Right atrium auricular region (tissue), 2 donors: ENCODE measurements at places on chromosomes 16 and 17. TPM values are rescaled to one million over a fixed set of nuclear protein-coding genes. Genes with fewer than 3 reads are reported as not detected.

DNA sequence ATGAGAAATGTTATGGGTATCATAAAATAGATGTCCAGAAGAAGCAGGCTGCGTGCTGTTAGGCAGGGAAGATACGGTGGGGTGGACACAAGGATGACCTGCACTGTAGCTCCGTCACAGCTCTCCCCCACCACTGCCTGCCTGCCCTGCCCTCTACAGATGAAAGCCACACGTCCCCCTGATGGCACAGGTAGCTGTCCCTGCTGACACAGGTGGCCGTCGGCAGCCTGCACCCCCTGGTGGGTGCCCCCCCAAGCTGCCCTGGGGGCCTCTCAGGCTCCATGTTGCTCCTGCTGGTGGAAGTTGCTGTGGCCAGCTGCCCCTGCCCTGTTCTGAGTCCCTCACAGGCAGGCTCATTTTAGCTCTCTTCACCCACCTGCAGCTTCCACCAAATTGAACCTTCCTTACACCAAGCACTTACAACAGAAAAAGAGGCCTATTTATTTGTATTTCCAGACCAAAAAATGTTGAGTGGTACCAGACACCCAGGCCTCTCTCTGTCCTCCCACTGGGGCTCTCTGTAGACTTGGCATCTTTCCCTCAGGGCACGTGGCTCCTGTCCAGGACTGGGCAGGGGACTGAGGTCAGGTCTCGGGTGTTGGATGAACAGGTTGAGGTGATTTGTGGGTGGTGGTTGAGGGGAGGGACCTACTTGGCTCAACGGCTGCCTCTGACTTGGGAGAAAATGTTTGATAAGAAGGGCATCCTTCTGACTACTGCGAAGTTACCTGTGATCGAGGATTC is 50.1 kb upstream of the CACNG5 start:
- no peak overlapping the region for H3K27ac ChIP-seq
- H3K4me1 ChIP-seq = no peaks in the 10 kb centered on the region
- no peaks in the 10 kb centered on the region for H3K27me3 ChIP-seq
- no peak for DNase-seq
- H3K4me3 ChIP-seq = no peak overlapping the region

- no peak for DNase-seq
- H3K36me3 ChIP-seq = no peaks in the 10 kb centered on the region
- H3K27me3 ChIP-seq = no peaks in the 10 kb centered on the region
- no peaks in the 10 kb centered on the region for H3K4me1 ChIP-seq
Observed at GRCh38 chr17:4427505-4427904, 6.2 kb upstream of the SPNS3 start.

DNA sequence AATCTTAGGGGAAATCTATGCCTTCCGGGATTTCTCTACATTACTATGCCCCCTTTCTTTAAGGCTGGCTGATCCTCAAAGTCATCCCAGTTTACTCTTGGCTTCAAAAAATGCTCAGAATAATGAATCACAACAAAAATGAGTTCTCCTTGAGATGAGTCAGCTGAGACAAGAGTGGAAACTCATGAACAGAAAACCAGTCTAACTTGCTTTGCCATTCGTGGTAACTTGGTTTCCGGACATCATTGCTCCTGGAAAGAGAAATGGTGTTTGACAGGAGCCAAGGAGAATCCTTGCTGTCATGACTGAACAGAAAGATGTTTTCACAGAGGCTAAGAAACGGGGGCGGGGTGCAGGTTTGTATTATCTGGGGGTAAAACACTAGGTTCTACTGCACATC is 435.6 kb upstream of the DYNLRB2 start:
- H3K36me3 ChIP-seq = no peaks in the 10 kb centered on the region
- no peaks in the 10 kb centered on the region for H3K27me3 ChIP-seq
- no peaks in the 10 kb centered on the region for H3K4me1 ChIP-seq
- DNase-seq = no peak
- H3K27ac ChIP-seq = no peak overlapping the region

- no peak overlapping the region for H3K27ac ChIP-seq
- H3K27me3 ChIP-seq = no peaks in the 10 kb centered on the region
- peak; percentile 18 for DNase-seq
Observed at GRCh38 chr17:5745111-5745813, 161.0 kb upstream of the NLRP1 start.

DNA sequence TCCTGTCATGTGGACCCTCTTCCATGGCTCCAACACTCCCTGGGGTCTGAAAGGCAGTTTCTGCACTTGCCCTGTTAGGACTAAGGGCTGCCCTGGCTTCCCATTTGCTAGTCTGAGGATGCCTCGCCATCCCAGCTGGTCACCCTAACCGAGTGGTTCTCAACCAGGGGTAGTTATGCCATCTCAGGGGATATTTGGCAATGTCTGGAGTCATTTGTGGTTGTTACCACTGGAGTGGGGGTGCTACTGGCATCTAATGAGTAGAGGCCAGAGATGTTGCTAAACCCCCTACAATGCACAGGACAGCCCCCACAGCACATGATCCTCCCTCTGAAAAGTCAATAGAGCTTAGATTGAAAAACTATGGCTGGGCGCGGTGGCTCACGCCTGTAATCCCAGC is 26.9 kb upstream of the CDH1 start:
- no peak for DNase-seq
- H3K4me1 ChIP-seq = no peaks in the 10 kb centered on the region
- H3K36me3 ChIP-seq = no peaks in the 10 kb centered on the region
- H3K27ac ChIP-seq = no peak overlapping the region
- no peak overlapping the region for H3K4me3 ChIP-seq

DNA sequence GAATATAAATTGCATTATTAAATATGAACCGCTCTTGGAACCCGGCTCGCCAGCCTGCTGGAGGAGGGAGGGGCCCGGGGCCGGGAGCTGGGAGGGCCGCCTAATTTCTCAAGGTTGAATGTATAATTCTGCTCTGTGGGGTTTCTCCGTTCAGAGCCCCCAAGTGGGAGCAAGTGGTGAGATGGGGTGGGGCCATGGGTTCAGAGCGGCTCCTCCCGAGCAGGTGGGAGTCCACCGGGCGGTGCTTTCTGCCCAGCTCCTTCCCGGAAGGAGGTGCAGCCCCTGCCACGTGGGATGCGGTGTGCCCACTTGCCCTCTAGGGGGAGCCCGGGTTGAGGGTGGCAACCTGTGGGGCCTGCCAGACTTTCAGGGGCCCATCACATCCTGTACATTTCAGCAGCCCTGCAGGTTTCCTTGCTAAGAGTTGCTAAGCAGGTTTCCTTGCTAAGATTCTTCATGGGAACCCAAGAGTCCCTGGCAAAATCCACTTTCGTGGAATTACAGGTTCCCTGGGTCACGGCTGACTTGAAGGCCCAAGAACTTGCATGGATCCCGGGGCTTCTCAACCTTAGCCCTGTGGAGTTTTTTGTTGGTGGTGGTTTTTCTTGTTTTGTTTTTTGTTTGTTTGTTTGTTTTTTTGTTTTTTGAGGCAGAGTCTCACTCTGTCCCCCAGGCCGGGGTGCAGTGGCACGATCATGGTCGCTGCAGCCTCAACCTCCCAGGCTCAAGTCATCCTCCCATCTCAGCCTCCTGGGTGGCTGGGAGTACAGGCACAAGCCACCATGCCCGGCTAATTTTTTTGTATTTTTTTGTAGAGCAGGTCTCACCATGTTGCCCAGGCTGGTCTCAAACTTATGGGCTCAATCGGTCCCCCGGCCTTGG is 196.7 kb upstream of the GSE1 start:
- H3K4me1 ChIP-seq = peaks cover 21% of the 10 kb centered on the region
- no peak for DNase-seq
- H3K27ac ChIP-seq = no peak overlapping the region
- H3K4me3 ChIP-seq = no peak overlapping the region
- no peaks in the 10 kb centered on the region for H3K27me3 ChIP-seq

DNA sequence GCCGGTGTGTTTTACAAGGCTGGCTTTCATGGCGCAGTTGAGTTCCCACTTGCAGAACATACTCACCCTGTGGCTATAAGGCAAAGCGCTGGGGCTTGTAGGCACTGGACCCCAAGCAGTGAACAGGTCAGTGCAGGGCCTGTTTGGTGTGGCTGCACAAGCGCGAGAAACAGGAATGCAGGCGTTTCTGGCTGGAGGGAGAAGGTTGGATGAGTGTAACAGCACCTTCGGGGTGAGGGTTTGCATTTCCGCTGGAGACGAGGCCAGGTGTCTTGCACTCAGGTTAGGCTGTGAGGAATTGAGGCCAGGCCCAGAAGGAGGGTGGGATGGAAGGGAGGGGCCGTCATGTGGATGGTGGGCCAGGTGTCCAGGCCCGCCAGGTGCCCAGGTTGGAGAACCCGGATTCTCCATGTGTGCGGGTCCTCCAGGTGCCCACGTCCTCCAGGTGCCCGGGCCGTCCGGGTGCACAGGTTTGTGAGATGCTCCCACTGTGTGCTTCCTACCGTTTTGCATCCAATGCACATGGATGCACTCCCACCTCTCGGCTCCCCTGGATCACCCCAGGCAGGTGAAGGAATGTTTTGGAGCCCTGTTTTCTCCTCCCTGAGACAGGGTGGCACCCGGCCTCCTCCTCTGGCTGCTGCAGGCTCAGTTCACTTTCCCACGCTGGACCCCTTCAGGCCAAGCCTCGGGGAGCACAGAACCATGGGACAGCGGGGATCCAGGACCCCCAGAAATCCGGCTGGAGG is 46.0 kb downstream of the SLC7A5 start:
- H3K27ac ChIP-seq = no peak overlapping the region
- no peak for DNase-seq
- H3K4me1 ChIP-seq = no peaks in the 10 kb centered on the region
- H3K36me3 ChIP-seq = no peaks in the 10 kb centered on the region
- no peaks in the 10 kb centered on the region for H3K27me3 ChIP-seq
- H3K4me3 ChIP-seq = no peak overlapping the region

GRCh38 chr17:8005967-8006730 is 3.7 kb downstream of the GUCY2D start:
- H3K27me3 ChIP-seq = no peaks in the 10 kb centered on the region
- H3K4me1 ChIP-seq = no peaks in the 10 kb centered on the region
- no peak for DNase-seq

DNA sequence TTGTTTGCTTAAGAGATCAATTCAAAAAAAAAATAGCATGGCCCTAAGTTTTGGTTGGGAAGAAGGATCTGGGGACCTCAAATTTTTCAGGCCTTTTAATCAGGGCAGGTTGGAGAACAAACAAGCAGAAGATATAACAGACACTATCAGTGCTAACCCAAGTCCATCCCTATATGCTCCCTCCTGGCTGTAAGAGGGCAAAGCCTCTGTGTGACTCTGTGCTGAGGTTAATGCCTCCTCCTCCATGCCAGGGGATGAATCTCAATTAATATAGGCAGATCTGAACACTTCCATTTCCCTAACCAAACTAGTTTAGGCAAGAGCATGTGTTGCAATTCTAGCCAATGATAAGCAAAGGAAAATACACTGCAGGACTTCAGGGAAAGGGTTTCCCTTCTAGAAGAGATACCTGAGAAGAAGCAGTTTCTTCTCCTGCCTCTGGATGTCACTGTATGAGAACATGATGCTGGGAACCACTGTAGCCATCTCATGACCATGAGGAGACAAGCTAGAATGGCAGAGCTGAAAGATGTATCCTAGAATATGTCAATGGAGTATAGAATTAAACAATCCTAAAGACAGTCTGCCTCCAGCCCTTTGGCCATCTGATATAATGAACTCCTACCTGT is 76.0 kb downstream of the CHD9NB start:
- no peaks in the 10 kb centered on the region for H3K27me3 ChIP-seq
- no peak for DNase-seq
- no peak overlapping the region for H3K27ac ChIP-seq
- H3K36me3 ChIP-seq = no peaks in the 10 kb centered on the region
- no peaks in the 10 kb centered on the region for H3K4me1 ChIP-seq
- H3K4me3 ChIP-seq = no peak overlapping the region

DNA sequence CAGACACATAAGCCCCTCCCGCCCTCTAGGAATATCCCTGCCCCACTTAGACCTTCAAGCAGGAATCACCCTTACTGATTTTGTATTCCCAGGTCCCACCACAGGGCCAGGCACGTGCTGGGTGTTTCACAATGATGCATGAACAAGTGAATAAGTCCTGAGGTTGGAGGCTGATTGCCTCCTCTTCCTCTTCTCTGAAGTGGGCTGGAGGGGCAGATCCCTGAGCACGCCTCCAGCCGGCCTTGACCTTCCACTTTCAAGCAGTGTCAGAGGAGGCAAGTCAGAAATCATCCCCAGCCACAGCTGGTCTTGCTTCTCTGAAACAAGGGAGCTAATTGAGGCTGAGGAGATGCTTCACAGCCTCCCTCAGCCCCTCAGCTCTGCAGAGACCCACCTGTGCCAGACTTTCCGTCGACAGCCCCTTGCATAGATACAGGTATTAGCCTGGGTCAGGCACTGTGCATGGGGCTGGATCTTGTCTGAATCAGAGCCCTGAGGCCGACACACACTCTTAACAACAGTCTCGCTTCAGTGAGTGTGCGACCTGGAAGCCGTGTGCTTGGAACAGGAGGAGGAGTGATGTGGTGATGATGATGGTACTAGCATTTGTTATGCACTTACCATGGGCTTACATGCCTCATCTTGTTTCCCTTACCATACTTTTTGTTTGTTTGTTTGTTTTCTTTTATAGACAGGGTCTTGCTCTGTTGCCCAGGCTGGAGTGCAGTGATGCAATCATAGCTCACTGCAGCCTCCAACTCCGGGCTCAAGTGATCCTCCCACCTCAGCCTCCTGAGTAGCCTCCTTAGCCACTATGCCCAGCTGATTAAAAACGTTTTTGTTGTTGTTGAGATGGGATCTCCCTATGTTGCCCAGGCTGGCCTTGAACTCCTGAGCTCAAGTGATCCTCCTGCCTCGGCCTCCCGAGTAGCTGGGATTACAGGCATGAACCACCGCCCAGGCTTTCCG is 15.0 kb downstream of the MRM1 start:
- no peak for DNase-seq
- no peak overlapping the region for H3K27ac ChIP-seq
- H3K4me3 ChIP-seq = no peak overlapping the region
- no peaks in the 10 kb centered on the region for H3K4me1 ChIP-seq

- DNase-seq = no peak
- H3K27me3 ChIP-seq = no peaks in the 10 kb centered on the region
- H3K4me3 ChIP-seq = no peak overlapping the region
- no peaks in the 10 kb centered on the region for H3K4me1 ChIP-seq
Observed at GRCh38 chr16:85400305-85401205, 212.6 kb upstream of the GSE1 start.

DNA sequence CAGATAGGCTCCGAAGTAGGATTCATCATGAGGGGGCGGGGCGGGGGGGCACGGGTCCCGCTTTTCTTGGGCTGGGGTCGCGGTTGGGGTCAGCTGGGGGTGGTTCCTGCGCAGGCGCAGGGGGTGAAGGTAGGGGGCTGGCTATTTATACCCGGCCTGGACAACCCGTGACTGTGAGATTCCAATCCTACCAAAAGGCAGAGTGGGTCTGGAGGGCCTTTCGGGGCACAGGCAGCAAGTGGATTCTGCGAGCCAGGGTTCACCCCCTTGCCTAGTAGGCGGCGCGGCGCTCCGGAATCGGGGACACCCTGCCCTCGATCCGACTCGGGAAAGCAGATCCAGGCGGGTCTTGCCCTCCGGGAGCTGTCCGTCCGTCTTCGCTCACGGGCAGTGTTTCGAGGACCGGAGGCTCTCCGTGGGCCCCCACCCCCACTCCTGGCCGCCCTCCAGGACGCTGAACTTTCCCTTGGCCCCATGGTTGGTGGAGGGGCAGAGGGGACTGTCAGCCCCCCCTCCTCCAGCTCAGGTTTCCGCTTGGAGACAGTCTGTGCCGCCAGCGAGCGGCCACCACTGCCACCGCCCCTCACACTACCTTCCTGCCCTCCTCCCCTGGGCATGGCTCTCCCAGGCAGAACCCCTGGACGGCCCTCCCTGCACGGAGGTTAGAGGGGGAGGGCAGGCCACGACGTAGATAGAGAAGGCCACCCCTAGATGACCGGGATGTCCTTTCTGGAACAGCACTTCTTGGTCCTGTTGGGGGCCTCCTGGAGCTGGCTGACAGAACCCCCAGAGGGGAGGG is 634 bp downstream of the SLC2A4 start:
- H3K27ac ChIP-seq = peak overlapping the region; percentile 93
- H3K36me3 ChIP-seq = peaks cover 32% of the 10 kb centered on the region
- H3K4me1 ChIP-seq = peaks cover 36% of the 10 kb centered on the region
- H3K27me3 ChIP-seq = no peaks in the 10 kb centered on the region
- H3K4me3 ChIP-seq = peak overlapping the region; percentile 60

AURKB gene
- 1.8 TPM for total RNA-seq

AOC2 gene
- total RNA-seq = not detected
